T-helper 17 cell (primary cell): ENCODE measurements at places on chromosomes 16 and 17. TPM values are rescaled to one million over a fixed set of nuclear protein-coding genes. Genes with fewer than 3 reads are reported as not detected.
A peak's percentile ranks its signal among the peaks of the same experiment; 100 is the strongest.

DNA sequence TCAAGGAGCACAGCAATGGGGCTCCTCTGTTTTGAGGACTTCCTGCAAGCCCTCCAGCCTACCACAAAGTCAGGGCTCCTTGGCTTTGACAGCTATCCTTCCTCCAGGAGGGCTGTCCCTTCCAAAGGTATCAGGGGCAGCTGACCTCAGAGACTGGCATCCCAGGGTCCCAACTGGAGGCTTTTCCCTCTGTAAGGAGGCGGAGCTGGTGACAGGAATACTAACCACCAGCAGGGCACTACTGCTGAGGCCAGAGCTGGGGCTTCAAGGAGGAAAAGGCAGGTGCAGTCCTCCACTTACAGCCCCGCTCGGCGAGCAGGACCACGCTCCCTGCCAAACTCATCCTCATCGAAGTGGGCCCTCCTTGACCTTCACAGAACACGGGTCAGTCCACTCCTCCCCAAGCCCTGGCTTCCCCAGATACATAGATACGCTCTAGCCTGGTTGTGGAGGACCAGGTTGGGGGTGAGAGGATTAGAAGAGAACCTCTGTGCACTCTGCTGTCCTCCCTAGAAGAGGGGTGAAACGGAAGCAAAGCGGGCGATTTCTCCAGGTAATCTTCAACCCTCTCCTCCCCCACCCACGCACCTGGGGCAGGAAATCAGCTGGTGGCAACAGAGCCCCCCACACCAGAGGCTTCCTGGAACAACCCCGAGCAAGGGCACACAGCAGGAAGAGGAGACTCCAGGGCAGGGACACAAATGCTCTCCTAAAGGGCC is 20.5 kb downstream of the ST3GAL2 start:
- DNase-seq: no peak

DNA sequence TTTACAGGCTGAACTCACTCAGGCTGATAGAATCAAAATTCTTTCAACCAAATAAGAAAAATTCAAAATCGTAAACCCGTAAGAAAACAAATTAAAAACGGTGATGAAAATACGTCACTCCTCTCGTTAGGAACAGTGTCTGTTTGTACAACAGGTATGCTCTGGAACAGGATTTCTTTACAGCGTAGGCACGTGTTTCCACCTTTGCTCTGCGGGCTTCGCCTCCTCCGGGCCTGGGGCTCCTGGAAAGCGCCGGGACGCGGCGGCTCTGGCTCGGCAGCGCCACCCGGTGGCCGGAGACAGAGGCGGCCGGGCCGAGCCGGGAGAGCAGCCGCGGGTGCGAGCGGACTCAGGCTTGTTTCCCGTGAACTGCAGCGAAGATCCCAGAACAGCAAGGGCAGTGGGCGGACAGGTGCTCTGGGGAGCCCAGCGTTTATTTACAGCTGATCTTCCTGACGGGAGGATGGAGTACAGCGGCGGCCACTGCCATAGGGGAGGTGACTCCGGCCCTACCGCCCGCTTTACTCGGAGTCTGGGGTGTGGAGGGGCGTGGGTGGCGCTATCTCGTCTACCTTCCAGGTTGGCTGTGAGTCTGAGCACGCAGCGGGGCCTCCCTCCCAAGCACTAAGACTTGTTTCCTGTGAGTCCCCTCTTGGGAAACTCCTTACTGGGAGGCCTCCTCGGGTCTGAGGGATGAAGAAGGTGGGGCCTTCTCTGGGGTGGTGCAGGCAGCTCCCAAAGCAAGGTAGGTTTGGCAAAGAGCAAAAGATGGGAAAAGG is 40.5 kb upstream of the ATP2A3 start:
- peak; percentile 55 for DNase-seq

DNA sequence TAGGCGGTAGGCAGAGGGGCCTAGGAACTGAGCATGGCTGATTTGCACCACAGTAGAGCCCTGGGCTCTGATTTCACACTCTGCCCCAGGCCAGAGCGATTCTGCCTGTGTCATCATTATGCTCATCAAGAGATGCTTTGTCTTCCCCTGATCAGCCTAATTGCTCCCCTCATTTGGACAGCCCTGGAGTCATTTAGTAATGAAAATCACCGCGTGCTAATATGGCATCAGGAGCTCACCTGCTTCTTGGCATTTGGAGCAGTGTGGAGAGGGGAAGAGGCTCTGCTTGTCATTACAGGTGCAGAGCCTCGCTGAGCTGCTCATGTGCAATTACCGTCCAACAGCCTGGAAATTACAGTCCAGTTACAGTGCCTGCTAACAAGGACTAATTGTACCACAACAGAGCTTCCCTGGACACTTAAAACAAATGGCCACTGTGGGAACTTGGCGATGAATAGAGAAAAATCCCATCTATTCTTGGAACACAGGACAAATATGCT is 157.1 kb upstream of the WSCD1 start:
- DNase-seq: no peak

DNA sequence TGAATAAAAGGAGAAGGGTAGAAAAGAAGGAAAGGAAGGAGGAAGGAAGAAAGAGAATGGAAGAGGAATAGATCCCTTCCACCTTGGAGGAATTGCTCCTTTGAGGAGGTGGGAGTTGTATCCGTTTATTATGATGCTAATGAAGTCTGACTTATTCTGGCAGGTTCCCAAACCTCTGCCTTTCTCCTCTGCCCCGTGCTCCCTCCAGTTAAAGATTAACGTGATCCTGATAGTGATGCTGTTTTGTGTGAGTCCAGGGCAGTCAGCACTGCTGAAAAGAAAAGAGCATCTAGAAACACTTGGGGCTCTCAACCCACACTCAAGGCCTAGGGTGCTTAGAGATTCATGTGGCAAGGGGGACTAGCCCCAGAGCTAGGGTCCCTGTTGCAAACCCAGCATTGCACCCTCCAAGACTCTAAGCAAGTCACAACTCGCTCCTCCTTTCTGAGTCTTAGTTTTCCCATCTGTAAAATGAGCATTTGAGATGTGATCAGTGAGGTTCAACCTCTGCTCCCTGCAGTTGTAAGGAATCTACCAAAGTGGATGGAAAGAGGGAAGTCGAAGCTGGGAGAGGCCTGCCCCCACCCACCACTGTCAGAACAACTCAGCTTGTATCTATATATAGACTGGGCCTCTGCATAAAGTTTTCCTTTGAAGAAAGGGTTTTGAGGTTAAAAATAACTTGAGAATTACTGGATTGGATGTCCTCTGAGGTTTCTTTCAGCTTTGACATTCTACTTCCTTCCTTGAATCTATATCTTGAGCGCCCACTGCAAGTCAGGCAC is 46.9 kb upstream of the TMEM132E start:
- DNase-seq: no peak

DNA sequence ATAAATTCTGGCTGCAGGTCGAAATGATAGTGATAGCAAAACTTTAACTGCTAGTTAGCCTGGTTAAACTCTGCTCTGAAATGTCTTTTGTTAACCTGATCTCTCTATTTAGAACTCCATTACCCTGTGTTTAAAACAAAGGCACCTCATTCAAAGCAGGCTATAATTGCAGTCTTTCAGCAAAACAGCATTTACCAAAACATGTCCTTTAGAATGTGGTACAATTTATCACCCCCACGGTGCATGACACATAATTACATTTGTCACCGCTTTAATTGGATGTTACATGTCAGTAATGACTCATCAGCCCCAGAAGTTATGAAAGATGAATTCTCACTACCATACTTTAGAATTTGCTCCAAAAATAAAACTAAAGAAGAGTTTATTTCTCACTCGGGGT is 295.4 kb downstream of the TOX3 start:
- no peak for DNase-seq

Gene CLEC18B
- 1.6 TPM for total RNA-seq

Gene MEIOC
- not detected for total RNA-seq

Gene PIEZO1
- 272 TPM for total RNA-seq
